Left ventricle myocardium inferior (tissue), 1 donor: ENCODE measurements at places on chromosomes 16 and 17.
A peak's percentile ranks its signal among the peaks of the same experiment; 100 is the strongest.

GRCh38 chr16:85261204-85261603 is 148.9 kb upstream of the CIBAR2 start:
- DNase-seq, result no peak
- H3K4me1 ChIP-seq, result no peaks in the 10 kb centered on the region
- H3K4me3 ChIP-seq, result no peak overlapping the region
- no peaks in the 10 kb centered on the region for H3K36me3 ChIP-seq
- no peak overlapping the region for H3K27ac ChIP-seq

GRCh38 chr17:14038206-14038605 is 31.1 kb upstream of the COX10 start:
- H3K27ac ChIP-seq, result no peak overlapping the region
- no peaks in the 10 kb centered on the region for H3K4me1 ChIP-seq
- H3K36me3 ChIP-seq, result peaks cover 18% of the 10 kb centered on the region
- no peak overlapping the region for H3K4me3 ChIP-seq
- no peak for DNase-seq

DNA sequence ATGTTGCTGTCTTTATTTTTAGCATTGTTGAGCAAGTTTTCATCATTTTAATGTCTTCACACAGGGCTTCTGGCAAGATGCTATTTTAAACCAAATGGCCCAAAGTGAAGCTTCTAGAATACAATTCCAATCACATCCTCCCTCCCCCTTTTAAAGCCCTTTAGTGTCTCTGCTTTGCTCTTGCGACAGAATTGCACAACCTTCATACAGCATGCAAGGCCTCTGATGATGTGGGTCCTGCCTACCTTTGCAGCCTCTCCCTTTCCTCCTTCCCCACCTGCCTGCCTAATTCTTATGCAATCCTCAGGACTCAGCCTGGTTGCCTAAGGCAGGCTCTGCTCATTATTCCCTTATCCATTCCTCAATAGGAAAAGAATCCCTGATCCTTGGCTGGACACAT is 381.7 kb downstream of the SLC39A11 start:
- peaks cover 8% of the 10 kb centered on the region for H3K36me3 ChIP-seq
- H3K27me3 ChIP-seq, result no peaks in the 10 kb centered on the region

GRCh38 chr16:47592232-47592631 is 131.1 kb downstream of the PHKB start:
- no peak overlapping the region for H3K27ac ChIP-seq
- DNase-seq, result no peak
- H3K36me3 ChIP-seq, result peaks cover 73% of the 10 kb centered on the region
- no peak overlapping the region for H3K4me3 ChIP-seq

DNA sequence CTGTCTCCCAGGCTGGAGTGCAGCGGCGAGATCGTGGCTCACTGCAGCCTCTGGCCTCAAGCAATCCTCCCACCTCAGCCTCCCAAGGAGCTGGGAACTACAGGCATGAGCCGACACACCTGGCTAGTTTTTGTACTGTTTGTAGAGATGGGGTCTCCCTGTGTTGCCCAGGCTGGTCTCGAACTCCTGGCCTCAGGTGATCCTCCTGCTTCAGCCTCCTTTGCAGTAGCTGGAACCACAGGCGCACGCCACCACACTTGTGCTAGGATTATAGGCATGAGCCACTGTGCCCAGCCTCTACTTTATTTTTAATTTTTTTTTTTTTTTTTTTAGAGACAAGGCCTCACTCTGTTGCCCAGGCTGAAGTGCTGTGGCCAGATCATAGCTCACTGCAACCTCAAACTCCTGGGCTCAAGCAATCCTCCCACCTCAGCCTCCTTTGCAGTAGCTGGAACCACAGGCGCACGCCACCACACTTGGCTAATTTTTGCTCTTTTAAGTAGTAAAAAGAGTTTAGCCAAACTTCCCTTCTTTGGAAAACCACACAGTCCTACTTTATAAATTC is 4.4 kb downstream of the NTAN1 start:
- H3K4me1 ChIP-seq, result peaks cover 36% of the 10 kb centered on the region
- peaks cover 13% of the 10 kb centered on the region for H3K36me3 ChIP-seq
- H3K27me3 ChIP-seq, result no peaks in the 10 kb centered on the region
- no peak overlapping the region for H3K4me3 ChIP-seq
- DNase-seq, result no peak

DNA sequence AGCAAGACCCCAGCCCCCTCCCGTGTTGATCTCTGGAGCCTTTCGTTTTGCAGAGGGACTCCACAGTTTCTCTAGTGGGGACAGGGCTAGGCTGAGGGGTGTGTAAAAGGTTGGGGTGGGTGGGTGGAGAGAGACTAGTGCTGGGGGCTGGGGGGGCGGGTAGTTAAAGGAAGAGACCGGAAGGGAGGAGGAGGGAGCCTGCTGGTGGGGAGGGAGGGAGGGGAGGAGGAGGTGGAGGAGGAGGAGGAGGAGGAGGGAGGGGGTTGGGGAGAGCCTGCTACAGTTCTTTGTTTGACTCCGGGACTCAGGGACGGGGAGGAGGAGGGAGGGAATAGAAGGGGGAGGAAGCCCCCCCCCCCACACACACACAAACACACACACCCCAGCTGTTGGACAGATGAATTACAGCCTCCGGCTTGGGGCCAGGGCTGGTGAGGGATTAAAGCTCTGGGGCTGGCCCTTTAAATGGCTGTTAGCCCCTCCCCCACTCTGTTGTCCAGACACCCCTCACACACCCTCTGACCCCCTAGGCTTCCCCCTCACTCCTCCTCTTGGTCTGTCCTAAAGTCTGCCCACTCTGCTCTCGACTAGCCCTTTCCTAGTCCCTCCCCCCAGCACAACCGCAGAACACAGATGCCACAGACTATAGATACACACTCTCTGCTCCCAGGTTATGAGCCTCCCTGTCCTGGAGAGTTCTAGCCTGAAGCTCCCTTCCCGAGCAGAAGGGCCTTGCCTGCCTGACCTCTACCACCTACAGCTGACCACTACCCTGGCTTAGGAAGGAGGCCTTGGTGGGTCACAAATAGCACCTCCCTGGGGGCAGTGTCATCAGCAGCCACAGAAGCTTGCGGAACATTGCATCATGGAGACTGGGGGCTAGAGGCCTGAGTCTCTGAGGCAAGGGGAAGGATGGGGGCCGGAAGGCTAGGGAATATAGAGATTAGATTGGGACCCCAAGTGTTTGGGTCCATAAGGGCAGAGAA is 4.4 kb downstream of the KDM6B start:
- no peak for DNase-seq
- H3K27ac ChIP-seq, result peak overlapping the region; percentile 99
- H3K27me3 ChIP-seq, result no peaks in the 10 kb centered on the region
- H3K4me1 ChIP-seq, result peaks cover 94% of the 10 kb centered on the region
- no peaks in the 10 kb centered on the region for H3K36me3 ChIP-seq

- H3K36me3 ChIP-seq, result peaks cover under 1% of the 10 kb centered on the region
- H3K4me3 ChIP-seq, result no peak overlapping the region
- peak; percentile 48 for DNase-seq
- H3K4me1 ChIP-seq, result peaks cover 96% of the 10 kb centered on the region
Observed at GRCh38 chr17:3890082-3890877, 2.6 kb downstream of the CAMKK1 start.

- H3K27me3 ChIP-seq, result no peaks in the 10 kb centered on the region
- H3K4me3 ChIP-seq, result no peak overlapping the region
- H3K36me3 ChIP-seq, result no peaks in the 10 kb centered on the region
- no peak for DNase-seq
- peaks cover 55% of the 10 kb centered on the region for H3K4me1 ChIP-seq
Observed at GRCh38 chr17:45376171-45377005, 56.3 kb downstream of the ARHGAP27 start.

GRCh38 chr16:12094537-12095265 is 118.2 kb downstream of the SNX29 start:
- peaks cover 63% of the 10 kb centered on the region for H3K4me1 ChIP-seq
- no peak overlapping the region for H3K4me3 ChIP-seq
- no peaks in the 10 kb centered on the region for H3K36me3 ChIP-seq
- DNase-seq, result no peak

DNA sequence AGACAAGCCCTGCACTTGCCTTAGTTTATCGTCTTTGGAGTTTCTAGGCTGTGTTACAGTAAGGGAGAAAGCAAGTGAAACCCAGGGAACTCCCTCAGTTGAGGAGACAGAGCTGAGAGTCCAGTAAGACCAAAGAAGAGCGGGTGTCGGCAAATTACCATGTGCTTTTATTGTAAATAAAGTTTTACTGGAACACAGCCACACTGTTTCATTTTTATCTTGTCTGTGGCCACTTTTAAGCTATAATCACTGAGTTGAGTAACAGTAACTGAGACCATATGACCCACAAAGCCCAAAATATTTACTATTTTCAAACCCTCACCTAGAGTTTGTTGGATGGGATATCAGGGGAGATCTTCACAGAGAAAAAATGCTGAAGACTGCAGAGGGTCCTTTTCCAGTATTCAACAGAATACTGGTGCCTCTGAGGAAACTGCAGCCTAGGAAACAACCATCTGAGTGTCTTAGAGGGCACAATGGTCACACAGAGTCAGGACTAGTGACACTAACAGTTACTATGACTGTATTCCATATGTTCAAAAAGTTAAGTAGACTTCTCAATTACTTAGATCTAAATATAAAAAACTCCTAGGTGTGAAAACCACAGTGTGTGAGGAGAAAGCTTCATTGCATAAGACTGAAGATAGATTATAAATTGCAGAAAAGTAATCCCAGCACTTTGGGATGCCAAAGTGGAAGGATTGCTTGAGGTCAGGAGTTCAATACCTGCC is 351.1 kb upstream of the TBX2 start:
- H3K4me3 ChIP-seq, result no peak overlapping the region
- H3K27me3 ChIP-seq, result no peaks in the 10 kb centered on the region
- H3K27ac ChIP-seq, result no peak overlapping the region
- peaks cover 25% of the 10 kb centered on the region for H3K4me1 ChIP-seq
- no peaks in the 10 kb centered on the region for H3K36me3 ChIP-seq
- no peak for DNase-seq
